ENCODE measurements at places on chromosomes 1 and 21. TPM values are rescaled to one million over a fixed set of nuclear protein-coding genes. Genes with fewer than 3 reads are reported as not detected.

Gene KCNJ6
- total RNA-seq = not detected

Gene MIS18A
- total RNA-seq = 64.0 TPM

Gene KCNJ9
- 0.09 TPM for total RNA-seq

Gene HAO2
- not detected for total RNA-seq

Gene ITLN2
- total RNA-seq = not detected

Gene TLCD4
- 3.2 TPM for total RNA-seq

Gene NR1I3
- total RNA-seq = not detected

Gene LCE1F
- not detected for total RNA-seq

Gene PDPN
- 3.4 TPM for total RNA-seq

Gene OMA1
- total RNA-seq = 19.8 TPM

- no peak for DNase-seq
These were observed 56.7 kb upstream of the GUCA2B start for GRCh38 chr1:42096554-42096953.

- no peak for DNase-seq
These were observed 72.0 kb downstream of the SLC66A1 start for GRCh38 chr1:19384113-19384512.

DNA sequence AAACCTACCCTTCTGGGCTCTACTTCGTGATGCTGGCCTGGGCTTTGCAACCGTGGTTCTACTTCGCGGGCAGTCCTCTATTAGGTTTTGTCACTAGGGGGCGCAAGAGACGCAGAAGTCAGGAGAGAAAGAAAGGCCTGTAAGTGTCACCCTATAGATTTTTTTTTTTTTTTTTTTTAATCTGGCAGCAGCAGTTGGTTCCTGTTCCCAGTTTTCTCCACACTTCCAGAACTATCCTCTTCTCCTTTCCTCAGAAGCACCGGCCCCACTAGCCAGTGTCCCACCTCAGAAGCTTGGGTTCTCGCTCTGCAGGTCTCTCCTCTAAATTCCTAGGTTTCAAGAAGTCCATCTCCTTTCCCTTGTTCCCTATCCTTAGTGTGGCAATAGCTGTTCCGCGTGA lies 9.1 kb upstream of the LCE2D start:
- peak; percentile 1 for DNase-seq

- peak; percentile 11 for DNase-seq
These were observed 160.9 kb upstream of the UBE2U start for GRCh38 chr1:64042331-64043100.

DNA sequence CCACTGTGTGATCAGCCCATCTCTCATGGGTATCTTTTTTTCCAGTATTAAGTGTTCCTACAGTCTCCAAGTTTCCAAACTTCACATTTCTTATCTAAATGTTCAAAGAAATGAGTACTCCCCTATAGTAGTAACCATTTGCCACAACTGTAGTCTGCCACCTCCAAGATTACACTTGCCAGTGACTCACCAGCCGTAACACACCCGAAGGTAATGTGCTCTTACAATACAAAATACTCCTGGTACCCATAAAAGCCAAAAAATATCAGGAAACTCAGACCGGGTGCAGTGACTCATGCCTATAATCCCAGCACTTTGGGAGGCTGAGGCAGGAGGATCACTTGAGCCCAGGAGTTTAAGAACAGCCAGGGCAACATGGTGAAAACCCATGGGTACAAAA lies 20.5 kb upstream of the ZNF496 start:
- no peak for DNase-seq

- DNase-seq = no peak
These were observed 2.4 kb upstream of the CTPS1 start for GRCh38 chr1:40976952-40977690.

GRCh38 chr1:58149271-58149812 lies 397.2 kb downstream of the OMA1 start:
- no peak for DNase-seq

DNA sequence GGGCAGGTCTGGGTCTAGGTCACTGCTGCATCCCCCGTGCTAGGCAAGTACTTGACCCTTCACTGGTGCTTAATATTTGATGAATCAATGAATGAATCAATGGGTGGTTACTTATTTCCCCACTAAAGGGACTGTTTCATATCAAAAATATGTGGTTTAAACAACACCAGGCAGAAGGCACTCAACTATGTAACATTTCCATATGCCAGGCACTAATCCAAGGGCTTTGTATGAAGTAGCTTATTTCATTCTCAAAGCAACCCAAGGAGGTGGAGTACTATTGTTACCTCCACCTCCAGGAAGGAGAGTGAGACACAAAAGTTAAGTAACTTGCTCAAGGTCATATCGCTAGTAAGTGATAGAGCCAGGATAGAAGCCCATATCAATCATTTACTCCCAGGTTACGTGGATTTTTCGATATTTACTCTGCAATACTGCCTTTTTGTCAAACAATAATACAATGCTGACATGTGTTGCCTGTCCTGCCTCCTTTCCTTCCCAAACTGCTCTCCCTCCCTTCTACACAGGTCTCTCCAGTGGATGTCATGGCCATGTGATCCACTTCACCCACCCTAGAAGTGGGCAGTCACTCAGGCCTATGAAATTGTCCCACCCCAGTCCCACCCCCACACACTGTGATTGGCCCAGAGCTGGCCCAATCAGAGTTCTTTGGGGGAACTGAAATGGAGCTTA lies 142.8 kb downstream of the ETS2 start:
- no peak for DNase-seq

DNA sequence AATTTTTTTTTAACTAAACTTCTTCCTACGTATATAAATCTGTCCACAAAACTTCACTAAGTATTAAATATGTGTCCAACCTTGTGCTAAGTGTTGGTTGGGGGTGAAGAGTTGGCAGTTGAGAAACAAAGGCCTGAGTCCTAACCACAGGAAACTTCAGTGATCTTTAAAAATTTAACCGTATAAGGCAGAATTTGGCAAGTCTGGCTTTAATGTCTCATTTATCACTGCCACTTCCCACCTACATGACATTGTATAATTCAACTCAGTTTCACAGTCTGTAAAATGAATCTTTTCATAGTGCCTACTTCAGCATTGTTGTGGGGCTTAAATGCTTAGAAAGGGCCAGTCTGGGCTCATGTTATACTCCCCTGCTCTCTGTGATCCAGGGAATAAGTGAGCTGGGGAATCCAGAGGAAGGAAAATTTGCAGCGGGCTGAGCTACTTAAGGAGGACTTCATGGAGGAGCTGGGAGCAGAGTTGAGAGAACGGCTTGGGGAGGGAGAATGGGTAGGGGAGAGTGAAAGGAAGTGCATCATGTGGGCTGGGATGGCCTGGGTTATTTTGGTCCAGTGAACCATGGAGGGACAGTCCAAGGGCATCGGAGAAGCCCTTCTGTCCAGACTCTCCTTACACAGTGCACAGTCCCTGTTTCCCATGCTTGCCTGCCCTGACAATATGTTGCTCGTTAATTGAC lies 14.5 kb downstream of the IFNAR2 start:
- peak; percentile 33 for DNase-seq

- DNase-seq = no peak
These were observed 107.6 kb downstream of the TSEN15 start for GRCh38 chr1:184158896-184159681.

DNA sequence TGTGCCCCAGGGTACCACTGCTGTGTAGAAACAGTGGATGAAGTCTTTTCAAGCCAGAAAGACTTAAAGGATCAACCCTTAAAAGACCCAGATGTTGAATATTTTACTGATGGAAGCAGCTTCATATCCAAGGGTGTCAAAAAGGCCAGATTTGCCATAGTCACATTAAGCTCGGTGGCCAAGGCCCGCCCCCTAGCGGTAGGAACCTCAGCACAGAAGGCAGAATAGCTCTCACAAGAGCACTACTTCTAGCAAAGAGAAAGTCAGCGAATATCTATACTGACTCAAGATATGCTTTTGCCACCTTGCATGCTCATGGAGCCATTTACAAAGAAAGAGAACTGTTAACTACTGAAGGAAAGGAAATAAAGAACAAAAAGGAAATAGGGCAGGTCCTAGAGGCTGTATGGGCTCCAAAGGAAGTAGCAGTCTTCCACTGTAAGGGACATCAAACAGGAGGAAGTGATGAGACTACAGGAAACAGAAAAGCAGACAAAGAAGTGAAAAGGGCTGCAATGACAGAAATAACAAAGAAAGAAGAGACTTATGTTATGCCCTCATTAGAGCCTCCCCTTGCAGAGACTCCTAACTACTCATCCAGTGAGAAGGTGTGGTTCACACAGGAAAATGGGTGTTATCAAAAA lies 90.5 kb downstream of the LIPI start:
- peak; percentile 59 for DNase-seq

- no peak for DNase-seq
These were observed 213.8 kb downstream of the GRIK1 start for GRCh38 chr21:29726044-29726443.

- DNase-seq = peak; percentile 3
These were observed 31.3 kb upstream of the ACTN2 start for GRCh38 chr1:236654957-236655356.

DNA sequence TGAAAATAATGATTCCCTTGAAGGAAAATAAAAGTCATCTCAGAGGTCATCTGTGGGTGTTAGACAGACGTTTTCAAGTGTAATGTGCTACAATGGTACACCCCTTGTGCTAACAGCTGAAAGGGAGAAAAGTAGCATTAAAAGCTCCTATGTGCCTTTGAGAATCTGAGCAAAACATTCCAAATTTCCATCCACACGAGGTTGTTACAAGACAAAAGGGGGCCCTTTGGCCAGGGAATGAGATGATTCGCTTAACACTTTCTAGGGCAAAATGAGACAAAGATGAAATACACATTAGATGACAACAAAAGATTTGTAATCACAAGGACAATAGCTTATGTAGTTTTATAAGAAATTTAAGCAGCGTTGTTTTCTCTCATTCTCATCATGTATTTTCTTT lies 303.6 kb downstream of the LMX1A start:
- no peak for DNase-seq

DNA sequence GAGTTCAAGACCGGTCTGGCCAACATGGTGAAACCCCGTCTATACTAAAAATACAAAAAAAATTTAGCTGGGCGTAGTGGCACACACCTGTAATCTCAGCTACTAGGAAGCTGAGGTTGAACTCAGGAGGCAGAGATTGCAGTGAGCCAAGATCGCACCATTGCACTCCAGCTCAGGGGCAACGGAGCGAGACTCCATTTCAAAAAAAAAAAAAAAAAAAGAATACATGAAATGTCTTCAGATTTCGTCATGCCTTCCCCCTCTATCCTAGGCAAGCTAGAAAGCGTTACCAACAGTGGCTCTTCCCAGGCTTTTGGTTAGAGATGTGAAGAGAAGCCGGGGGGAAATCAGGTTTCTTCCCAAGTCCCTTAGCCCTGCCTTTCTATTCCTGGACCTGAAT lies 3.6 kb downstream of the TFF1 start:
- no peak for DNase-seq

DNA sequence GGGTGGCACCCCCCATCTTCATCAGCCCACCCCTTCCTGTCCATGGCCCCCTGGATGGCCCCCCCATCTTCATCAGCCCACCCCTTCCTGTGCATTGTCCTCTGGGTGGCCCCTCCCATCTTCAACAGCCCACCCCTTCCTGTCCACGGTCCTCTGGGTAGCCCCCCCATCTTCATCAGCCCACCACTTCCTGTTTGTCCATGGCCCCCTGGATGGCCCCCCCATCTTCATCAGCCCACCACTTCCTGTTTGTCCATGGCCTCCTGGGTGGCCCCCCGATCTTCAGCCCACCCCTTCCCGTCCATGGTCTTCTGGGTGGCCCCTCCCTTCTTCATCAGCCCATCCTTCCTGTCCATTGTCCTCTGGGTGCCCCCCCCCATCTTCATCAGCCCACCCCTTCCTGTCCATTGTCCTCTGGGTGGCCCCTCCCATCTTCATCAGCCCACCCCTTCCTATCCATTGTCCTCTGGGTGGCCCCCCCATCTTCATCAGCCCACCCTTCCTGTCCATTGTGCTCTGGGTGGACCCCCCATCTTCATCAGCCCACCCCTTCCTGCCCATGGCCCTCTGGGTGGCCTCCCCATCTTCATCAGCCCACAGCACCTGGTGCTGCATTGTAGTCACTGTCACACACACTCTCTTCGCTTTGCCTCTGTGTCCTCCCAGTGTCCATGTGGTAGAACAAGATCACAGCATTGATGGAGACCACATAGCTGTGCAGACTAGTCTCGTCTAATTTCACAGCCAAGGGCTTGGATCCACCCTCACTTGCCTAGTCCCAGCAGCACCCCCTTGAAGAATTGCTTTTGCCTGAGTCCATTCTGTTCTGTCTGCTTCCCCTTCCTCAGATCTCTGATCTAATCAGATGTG lies 95.9 kb downstream of the PCBP3 start:
- no peak for DNase-seq

- no peak for DNase-seq
These were observed 22.7 kb upstream of the FMN2 start for GRCh38 chr1:240068961-240069360.

DNA sequence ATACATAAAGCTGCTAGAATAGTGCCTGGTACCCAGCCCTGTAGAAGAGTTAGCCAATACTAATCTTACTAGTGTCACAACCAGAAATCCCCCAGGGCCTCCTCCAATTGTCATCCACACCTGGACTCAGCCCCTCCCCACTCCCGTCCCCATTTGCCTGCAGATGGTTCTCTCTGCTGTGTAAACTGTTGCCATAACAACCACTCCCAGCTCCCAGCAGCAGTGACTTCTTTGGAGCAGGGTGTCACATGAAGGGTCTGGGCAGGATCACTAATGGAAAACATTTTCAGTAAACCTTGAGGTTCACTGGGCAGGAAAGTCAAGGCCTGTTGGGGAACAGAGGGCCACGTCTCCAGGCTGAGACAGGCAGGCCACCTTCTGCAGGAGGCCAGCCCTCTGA lies 126.0 kb upstream of the IPO9 start:
- DNase-seq = peak; percentile 84

- no peak for DNase-seq
These were observed 11.0 kb upstream of the CDK18 start for GRCh38 chr1:205493241-205494085.

DNA sequence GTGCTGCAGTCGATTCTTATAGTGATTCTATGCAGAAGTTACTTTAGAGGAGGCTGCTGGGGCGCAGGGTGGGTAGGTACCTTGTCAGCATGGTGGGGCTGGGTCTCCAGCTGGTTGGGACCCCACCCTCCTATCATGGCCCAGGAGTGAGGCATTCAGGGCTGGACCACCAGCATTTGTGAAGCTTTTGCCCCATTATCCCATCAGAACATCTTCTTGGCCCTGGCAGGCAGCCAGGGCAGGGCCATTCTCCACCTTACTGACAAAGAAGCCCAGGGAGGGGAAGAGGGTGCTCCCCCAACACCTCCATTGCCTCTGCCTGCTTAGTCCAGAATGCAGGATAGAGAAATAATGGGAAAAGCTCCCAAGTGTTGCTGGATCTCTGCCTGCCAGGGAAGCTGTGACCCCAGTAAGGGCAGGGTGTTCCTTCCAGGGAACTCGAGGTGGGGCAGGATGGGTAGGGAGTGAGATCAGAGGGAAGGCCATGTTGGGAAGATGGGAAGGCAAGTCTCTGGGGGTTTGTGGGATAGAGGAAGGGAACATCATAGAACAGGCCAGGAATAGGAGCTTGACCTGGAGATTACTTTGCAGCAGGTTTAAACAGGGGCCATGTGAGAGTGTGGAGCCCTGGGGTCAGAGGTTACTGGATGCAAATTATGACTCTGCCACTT lies 16.2 kb upstream of the SLC2A1 start:
- no peak for DNase-seq

Data from neural progenitor cell (in vitro differentiated cells).